ENCODE measurements at places on chromosomes 7 and 10.

GRCh38 chr7:26681819-26682418, 182.5 kb downstream of the SKAP2 start:
- no peak for DNase-seq

DNA sequence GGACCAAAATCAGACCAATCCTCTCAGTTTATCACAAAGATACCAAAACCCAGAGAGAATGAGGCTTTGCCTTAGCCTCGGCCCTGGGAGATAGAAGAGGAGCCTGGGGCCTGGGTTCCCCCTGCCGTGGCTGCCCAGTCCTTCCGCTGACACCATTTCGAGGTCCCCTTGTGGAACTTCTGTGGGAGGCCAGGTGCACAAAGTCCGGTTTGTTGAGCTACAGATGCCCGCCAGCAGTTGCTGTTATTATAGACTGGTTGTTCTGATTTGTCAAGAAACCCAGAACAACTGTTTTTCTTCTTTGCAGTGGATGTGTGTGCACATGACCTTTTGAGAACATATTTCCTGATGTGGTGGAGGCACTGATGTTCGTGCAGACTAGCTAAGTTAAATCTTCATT, 47.6 kb downstream of the CUX1 start:
- no peak for DNase-seq

DNA sequence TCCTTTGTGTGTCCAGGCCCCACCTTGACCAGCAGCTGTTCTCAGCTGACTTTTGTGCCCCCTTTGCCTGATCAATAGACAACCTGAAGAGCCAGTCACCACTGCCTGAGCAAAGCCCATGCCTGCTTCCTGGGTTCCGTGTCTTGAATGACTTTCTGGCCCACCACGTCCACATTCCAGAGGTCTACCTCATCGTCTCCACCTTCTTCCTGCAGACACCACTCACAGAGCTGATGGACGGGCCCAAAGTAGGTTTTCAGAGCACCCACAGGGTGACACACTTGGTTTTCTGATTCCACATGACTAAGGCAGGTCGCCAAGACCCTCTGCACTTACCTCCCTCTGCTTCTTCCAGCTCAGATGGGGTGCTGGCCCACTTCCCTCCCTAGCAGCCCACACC, 126.8 kb downstream of the WDFY4 start:
- DNase-seq: no peak

DNA sequence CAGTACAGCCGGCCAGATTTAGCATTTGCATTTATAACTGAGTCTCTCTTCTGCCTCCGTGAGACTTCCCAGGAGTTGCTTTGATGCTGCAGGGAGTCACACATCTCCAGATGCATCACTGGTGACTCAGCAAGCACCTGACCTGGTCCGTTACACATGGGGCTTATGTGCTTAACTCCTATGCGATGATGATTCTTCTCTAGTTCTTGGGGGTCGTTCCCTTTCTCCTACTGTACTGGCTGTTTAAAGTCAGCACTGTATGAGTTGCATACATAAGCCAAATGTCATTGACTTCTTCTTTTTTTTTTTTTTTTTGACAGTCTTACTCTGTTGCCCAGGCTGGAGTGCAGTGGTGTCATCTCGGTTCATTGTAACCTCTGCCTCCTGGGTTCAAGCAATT, 13.0 kb upstream of the AKR1E2 start:
- DNase-seq: no peak

DNA sequence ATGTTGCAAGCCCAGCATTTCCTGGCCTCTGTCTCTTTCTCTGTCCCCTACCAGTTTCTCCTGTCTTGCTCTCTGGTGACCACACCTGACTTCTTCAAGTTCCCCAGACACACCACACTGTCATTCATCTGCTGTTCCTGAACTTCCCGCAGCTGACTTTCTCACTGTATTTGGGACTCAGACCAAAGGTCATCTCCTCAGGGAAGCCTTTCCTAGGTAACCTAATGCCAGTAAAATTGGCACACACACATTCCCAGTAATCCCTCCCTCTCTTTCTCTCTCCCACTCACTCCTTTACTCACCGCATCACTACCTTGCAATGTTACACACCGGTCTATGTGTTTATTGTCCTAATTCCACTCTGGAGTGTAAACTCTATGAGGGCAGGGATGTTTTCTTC, 81.7 kb downstream of the ELMO1 start:
- DNase-seq: no peak

GRCh38 chr10:69425511-69426298, 9.0 kb upstream of the TACR2 start:
- DNase-seq: no peak

DNA sequence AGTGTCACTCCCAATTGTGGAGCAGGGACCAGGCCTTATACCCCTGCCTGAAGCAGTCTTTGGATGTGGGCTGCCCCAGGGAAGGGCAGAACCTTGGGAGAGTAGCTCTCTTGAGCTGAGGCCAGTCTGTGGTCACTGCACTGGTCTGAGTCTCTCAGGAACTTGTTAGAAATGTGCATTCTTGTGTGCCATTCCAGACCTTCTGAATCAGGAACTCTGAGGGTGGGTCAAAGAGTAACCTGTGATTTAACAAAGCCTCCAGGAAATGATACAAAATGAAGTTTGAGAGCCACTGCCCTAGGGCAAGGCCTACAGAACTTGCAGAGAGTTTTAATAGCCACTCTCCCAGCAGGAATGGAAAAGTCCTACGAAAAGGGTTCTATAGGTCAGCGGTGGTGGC, 68.1 kb downstream of the LYZL1 start:
- no peak for DNase-seq

GRCh38 chr10:86888585-86889381, 68.6 kb downstream of the MMRN2 start:
- no peak for DNase-seq

DNA sequence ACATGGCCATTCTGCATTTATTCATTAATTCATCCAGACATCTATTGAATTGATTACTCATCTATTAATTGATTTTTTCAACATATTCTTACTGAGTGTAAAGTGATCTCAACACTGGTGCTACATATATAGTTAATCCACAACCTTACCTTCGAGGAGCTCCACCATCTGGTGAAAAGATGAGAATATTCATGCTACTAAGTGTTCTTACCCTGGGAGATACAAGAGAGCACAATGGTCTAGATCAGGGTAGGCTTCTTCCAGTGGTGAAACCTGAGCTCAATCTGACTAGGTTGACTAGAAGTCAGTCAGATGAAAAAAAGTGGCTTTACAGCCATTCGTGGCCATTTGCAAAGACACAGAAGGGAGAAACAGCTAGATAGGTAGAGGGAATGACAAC, 507.4 kb downstream of the ANKRD7 start:
- DNase-seq: no peak

All from stimulated activated CD8-positive, alpha-beta memory T cell treated with anti-CD3 and anti-CD28 coated beads, Interleukin-4, amount 100 ng/mL, for 4 hours (primary cell).